ENCODE measurements at places on chromosomes 11 and 22.

DNA sequence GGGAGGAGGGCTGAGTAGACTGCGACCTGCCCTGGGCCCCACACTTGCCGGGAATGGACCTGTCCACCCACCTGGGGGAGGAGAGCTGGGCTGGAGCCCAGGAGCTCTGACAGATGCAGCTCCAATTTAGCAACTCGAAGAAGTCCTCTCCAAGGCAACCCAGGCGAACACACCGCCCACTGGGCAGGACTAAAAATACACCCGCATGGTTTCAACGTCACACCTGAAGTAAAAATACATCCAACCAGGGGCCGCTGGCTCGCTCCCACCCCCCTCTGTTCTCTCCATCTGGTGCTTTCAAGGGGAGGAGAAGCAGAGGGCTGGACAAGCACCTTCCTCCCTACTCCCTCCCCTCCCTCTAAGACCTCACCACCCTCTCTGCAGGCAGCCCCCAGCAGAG is 119.9 kb downstream of the FEZ1 start:
- DNase-seq, result no peak

GRCh38 chr11:66619080-66619554 is 2.7 kb downstream of the RBM14 start:
- DNase-seq, result peak; percentile 31

- no peak for DNase-seq
Observed at GRCh38 chr22:40716116-40716515, 36.8 kb downstream of the MCHR1 start.

GRCh38 chr22:35150183-35151107 is 84.5 kb downstream of the ISX start:
- DNase-seq, result peak; percentile 42

DNA sequence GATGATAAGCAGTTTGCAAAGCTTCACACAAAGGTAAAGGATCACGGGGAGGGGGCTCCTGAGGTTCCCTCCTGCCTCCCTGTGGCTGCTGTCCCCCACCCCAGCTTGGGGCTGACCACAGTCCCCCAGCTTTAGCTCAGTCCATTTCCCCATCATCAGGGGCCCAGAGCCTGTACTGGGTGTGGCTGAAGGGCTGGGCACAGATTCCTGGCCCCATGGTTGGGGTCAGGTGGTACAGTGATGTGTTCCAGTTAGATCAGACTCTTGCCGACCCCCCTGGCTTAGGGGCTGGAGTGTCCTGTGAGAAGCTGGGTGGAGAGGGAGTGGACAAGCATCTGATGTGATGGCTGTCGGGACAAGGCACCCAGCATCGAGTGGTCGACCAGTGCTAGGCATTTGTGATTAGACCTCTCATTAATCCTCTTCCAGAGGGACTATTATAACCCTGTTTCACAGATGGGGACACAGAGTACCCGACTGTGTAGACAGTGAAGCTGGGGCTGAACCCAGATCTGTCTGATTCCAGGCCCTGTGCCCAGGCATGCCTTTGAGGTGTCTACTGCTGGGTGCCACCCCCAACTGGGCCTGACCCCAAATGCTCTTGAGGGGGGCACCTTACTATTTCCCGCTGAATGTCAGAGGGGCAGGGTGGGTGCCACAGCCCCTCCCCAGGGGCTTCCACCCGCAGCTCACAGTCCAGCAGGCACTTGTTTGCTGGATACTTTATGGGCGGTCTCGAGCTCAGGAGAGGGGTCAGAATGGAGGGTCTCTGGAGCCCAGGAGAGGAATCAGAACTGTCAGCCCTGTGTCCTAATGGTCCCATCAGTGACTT is 4.3 kb downstream of the SHANK3 start:
- no peak for DNase-seq

GRCh38 chr11:106389101-106389500 is 311.6 kb downstream of the AASDHPPT start:
- no peak for DNase-seq

DNA sequence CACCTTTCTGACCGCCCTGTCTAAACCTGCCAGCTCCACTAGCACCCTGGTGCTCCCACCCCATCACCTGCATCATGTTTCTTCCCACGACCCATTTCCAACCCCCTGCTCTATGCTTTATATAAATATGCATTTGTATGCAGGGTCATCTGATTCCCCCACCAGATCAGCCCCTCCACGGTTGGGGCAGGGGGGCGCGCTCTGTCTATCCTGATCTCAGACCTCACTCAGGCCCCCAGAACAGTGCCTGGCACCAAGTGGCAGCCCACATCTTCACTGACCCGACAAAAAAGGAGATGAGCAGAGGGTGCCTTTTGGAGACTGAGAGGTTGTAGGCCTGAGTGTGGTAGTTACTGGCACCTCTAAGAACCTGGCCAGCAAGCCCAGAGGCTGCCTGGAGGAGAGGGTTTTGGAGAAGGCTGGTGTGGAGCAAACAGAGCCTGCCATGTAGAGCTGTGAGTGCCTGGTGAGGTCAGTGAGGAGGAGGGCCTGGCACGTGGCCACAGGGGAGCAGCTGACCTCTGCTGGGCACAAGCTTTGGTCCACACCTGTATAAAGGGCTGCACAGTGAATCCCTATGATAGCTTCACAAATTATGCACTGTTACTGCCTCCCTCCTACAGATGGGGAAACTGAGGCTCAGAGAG is 86.3 kb upstream of the RTL6 start:
- no peak for DNase-seq

- DNase-seq, result peak; percentile 82
Observed at GRCh38 chr22:29245626-29246385, 22.0 kb downstream of the RHBDD3 start.

DNA sequence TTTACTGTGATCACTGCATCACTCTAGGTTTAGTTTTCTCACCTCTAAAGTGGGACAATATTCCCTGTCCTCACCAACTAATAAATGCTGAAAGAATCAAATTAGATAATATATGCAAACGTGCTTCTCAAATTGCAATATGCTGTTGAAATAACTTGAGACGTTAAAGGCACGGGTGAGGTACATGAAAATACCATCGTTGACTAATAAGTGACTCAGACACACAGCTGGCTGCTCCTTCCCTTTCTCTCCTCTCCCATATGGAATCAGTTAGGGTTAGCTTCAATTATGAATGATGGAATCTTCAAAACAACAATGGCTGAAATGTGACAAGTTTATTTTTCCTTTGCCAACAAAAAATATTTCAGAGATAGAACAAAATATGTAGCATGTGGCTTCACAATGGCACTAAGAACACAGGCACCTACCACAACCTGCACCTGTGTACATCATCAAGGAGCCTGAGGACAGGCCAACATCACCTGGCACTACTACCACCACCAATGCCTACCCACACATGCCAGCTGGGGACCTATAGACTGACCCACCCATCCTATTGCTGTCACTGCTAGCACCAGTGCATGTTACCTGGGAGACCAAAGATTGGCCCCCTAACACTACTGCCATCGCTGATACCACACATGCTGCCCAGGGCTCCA is 13.7 kb downstream of the GDPD4 start:
- no peak for DNase-seq

DNA sequence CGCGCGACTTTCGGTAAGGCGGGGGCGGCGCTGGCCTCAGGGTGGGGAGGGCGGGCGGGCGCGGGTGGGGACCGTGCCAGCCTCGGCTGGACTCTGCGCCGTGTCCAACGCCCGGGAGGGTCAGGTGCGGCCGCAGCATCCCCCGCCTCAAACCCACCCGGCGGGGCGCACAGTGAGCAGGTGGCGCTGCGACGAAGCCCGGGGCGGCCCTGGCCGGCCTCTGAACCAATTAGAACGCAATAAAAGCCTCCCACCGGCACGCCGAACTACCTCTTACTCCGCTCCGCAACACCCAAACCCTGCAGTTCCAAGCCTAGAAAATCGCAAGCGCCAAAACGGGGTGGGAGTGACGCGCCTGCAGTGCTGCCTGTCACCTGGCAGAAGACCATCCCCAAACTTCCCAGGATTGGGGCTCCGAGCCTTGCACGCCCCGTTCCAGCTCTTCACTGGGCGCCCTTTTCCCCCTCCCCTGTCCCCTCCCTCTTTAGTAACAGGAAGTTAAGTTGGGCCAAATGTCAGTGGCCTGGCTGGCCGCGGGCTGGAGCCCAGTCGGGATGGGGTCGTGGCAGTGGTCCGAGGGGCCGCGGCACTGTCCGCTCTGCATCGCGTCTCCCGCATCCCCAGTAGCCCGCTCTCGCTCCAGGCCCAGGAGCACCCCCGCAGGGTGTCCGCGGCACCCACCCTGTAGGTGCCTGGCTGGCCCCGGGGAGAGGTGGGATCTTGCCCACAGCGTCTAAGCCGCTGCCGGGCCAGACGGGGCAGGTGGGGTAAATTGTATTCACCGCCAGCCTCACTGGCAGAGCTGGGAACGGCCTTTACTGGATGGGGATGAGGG is 541 bp downstream of the MICAL2 start:
- DNase-seq, result peak; percentile 61

DNA sequence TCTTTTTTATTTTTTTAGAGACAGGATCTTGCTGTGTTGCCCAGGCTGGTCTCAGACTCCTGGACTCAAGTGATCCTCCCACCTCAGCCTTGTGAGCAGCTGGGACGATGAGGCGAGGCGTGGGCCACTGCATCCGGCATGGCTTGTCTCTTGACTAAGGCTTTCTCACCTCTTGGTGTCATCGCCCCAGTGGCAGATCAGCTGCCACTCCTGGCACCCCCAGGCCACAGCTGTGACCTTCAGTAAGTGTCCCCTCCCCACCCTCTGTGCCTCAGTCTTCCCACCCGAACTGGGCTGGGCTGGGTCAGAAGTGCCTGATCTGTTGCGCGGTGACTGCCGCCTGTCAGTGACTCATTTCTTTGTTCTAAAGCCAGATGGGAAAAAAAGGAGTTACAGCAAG is 3.6 kb downstream of the SYNGR1 start:
- DNase-seq, result no peak

DNA sequence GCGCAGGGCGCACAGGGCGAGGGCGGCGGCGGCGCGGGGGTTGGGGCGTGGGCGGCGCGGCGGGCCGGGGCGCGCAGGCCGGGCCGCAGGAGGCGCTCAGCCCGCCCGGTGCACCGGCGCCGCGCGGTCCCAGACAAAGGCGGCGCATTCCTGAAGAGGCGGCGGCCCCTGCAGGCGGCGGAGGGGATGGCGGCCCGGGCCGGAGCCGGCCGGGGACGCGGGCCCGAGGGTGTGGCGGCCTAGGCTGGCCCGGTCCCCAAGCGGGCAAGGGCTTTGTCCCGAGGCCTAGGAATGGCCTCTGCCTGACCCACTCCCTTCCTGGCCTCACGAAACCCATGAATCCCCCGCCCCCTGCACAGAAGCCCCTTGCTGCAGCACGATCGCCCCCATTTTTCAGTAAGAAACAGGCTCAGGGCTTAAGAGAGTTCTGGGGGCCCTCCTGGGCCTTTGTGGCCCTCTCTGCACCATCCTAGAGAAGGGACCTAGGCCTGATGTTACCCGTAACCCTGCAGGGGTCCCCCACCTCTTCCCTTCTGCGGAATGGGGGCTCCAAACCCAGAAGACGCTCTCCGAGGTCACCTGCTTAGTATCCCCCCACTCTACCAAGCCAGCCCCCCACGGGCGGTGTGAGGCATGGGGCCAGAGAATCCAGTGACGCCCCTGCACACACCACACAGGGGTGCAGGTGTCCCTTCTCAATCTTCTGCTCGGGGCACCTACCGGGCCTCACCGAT is at the start of gene RTN4R:
Gene RTN4R (minus strand): TSS at position 40 of the 734 bp plus-strand sequence. CDS start 226 bp downstream, outside the sequence.
- DNase-seq, result peak; percentile 20

DNA sequence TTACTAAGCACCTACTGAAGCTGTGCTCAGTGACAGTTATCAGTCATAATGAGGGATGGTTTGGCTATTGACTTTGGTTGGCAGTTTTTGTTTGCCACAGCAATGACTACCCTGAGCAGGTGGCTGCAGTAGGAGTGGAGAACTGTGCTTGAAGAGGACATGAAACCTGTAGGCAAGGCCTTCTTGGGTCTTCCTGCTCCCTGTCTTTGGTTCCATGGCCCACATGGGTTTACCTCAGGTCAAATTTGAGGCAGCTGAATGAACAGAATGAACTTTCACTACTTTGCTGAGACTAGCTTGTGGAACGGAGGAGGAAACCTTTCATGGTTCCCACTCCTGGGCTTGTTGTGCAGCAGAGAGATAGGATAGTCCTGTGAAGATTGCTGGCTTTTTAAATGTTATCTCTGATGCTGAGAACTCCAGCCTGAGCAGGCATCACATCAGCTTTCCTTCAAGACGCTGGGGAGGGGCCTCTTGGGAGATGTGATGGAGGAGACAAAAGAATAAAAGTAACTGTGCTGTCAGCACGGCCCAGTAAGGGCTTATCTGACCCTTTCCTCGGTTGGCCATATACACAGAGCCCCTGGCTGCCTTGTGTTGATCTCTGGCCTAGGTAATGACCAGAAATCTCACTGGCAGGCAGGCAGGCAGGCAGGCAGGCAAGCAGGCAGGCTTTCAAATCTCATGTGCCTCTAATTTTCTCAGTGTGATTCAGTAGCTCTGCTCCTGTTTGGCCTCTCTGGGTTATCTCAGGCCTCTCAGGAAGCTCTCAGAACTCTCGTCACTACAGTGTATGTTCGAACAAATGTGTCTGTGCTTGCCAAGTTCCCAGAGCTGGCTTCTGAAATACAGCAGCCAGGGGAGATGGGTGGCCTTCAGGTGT is 12.0 kb downstream of the STIM1 start:
- DNase-seq, result peak; percentile 23

GRCh38 chr22:26553056-26553752 is 36.7 kb downstream of the TPST2 start:
- no peak for DNase-seq

- no peak for DNase-seq
Observed at GRCh38 chr11:92659793-92660192, 309.7 kb upstream of the MTNR1B start.

DNA sequence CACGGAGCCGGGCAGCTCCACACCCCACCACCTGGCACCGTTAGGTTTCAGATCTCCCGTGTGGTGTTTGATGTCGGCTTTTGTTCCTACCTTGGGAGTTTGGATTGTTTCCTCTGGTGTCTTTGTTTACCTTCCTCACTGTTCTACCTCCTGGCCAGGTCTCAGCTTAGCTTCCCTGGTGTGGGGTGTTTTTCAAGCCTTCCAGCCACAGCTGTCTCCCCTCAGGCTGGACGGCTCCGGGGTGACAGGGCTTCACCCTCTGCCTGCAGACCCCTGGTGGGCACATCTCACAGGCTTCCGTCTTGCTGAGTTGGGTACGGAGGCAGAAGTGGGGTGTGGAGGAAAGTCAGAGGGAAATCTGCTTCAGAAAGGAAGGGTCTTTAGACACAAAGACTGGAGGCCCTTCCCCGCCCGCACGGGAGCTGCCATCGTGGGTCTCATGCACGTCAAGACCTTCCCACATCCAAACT is 59.6 kb upstream of the EMID1 start:
- no peak for DNase-seq

- no peak for DNase-seq
Observed at GRCh38 chr11:77698896-77699295, 61.3 kb upstream of the CLNS1A start.

GRCh38 chr22:23002612-23003180 is 67.6 kb upstream of the GNAZ start:
- DNase-seq, result no peak

GRCh38 chr11:2825261-2825888 is 60.2 kb downstream of the CDKN1C start:
- DNase-seq, result no peak

DNA sequence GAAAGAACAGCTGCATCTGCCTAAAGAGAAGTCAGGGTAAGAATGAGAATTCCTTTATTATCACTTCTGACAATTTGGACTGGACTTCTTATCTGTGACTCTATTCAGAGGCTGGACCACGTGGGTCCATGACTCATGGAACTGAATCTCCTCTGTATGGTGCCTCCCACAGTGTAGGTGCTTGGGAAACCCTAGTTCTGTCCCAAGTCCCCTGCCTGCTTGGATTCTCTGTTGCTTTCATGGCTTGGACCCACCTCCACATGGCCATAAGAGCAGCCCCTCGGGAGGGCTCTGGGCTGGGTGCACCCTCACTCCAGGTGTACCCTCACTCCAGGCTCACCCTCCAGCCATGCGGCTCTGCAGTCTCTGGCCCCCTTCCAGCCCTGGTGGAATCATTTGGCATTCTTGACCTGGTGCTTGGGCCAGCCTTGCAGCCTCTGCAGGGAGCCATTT is 153.4 kb downstream of the CACNA1I start:
- peak; percentile 50 for DNase-seq
